Foreskin keratinocyte (primary cell): ENCODE measurements at places on chromosomes 1 and 21. TPM values are rescaled to one million over a fixed set of nuclear protein-coding genes. Genes with fewer than 3 reads are reported as not detected.

The MYBPH gene
- not detected in 2 replicates for polyA plus RNA-seq

The CHI3L2 gene
- 0.49 and 0.50 TPM in 2 replicates for polyA plus RNA-seq

The SVBP gene
- 26.3 and 28.3 TPM in 2 replicates for polyA plus RNA-seq

The DISP1 gene
- polyA plus RNA-seq, result 0.36 and 0.38 TPM in 2 replicates

The VPS45 gene
- 17.3 and 18.7 TPM in 2 replicates for polyA plus RNA-seq

The PROX1 gene
- 0.02 TPM in 2 replicates for polyA plus RNA-seq

The C1orf185 gene
- not detected in 2 replicates for polyA plus RNA-seq

The IQGAP3 gene
- polyA plus RNA-seq, result 7.8 and 11.3 TPM in 2 replicates

The CNN3 gene
- polyA plus RNA-seq, result 83.5 and 103 TPM in 2 replicates

The SGIP1 gene
- 0.23 TPM in 1 of 2 replicates, not detected in the other for polyA plus RNA-seq

The PTAFR gene
- 3.5 and 3.9 TPM in 2 replicates for polyA plus RNA-seq

The CCDC17 gene
- polyA plus RNA-seq, result 0.19 and 0.20 TPM in 2 replicates

The COL11A1 gene
- 0.32 and 0.76 TPM in 2 replicates for polyA plus RNA-seq

The AMY1C gene
- polyA plus RNA-seq, result not detected in 2 replicates

The SPATA46 gene
- not detected in 2 replicates for polyA plus RNA-seq

The FAM177B gene
- polyA plus RNA-seq, result not detected in 2 replicates

The SPOCD1 gene
- polyA plus RNA-seq, result 2.8 and 4.0 TPM in 2 replicates

The C2CD2 gene
- 20.8 and 27.6 TPM in 2 replicates for polyA plus RNA-seq

The MNDA gene
- polyA plus RNA-seq, result not detected in 2 replicates

The NBPF8 gene
- polyA plus RNA-seq, result 4.1 and 8.5 TPM in 2 replicates

The SLAMF8 gene
- polyA plus RNA-seq, result not detected in 2 replicates

The GBP7 gene
- not detected in 2 replicates for polyA plus RNA-seq

The ETV3L gene
- polyA plus RNA-seq, result not detected in 2 replicates

The PRKCZ gene
- polyA plus RNA-seq, result 23.7 and 27.3 TPM in 2 replicates

The TAL1 gene
- not detected in 2 replicates for polyA plus RNA-seq

The TMEM81 gene
- polyA plus RNA-seq, result 2.1 and 2.6 TPM in 2 replicates

The KCNK2 gene
- polyA plus RNA-seq, result 0.07 and 0.11 TPM in 2 replicates

The RGS13 gene
- polyA plus RNA-seq, result not detected in 2 replicates

The AGT gene
- not detected in 2 replicates for polyA plus RNA-seq

The LRRC53 gene
- polyA plus RNA-seq, result not detected in 2 replicates

The VHLL gene
- not detected in 2 replicates for polyA plus RNA-seq

The SYDE2 gene
- 0.19 and 0.30 TPM in 2 replicates for polyA plus RNA-seq

The GJB4 gene
- 10.4 and 19.8 TPM in 2 replicates for polyA plus RNA-seq

The TMPRSS15 gene
- not detected in 2 replicates for polyA plus RNA-seq

The OR6K3 gene
- polyA plus RNA-seq, result not detected in 2 replicates

The KRTAP11-1 gene
- not detected in 2 replicates for polyA plus RNA-seq

The DENND4B gene
- 13.7 and 15.6 TPM in 2 replicates for polyA plus RNA-seq

The TIMM17A gene
- 73.5 TPM in 2 replicates for polyA plus RNA-seq

The GNG12 gene
- polyA plus RNA-seq, result 67.8 and 74.1 TPM in 2 replicates

The ARTN gene
- 170 and 172 TPM in 2 replicates for polyA plus RNA-seq

The COL24A1 gene
- 0.02 and 0.06 TPM in 2 replicates for polyA plus RNA-seq

The CHIA gene
- not detected in 2 replicates for polyA plus RNA-seq

The TRIM67 gene
- not detected in 2 replicates for polyA plus RNA-seq

The PDZK1 gene
- 0.03 and 0.12 TPM in 2 replicates for polyA plus RNA-seq

The CFH gene
- 0.18 and 0.77 TPM in 2 replicates for polyA plus RNA-seq

The NBPF10 gene
- polyA plus RNA-seq, result 0.32 and 0.36 TPM in 2 replicates

The DLGAP3 gene
- polyA plus RNA-seq, result 0.02 TPM in 2 replicates

The HRNR gene
- polyA plus RNA-seq, result not detected in 2 replicates

The MTARC1 gene
- 1.9 and 4.2 TPM in 2 replicates for polyA plus RNA-seq

The FAM110D gene
- polyA plus RNA-seq, result 0.02 and 0.03 TPM in 2 replicates

The SOX13 gene
- polyA plus RNA-seq, result 7.1 and 7.7 TPM in 2 replicates
